ENCODE measurements at places on chromosomes 6 and 20. TPM values are rescaled to one million over a fixed set of nuclear protein-coding genes. Genes with fewer than 3 reads are reported as not detected.

SNPH gene
- 3.0 TPM for total RNA-seq

COL21A1 gene
- total RNA-seq: 17.5 TPM

- no peak for DNase-seq
Observed at GRCh38 chr20:217266-217665, 9.8 kb upstream of the DEFB129 start.

DNA sequence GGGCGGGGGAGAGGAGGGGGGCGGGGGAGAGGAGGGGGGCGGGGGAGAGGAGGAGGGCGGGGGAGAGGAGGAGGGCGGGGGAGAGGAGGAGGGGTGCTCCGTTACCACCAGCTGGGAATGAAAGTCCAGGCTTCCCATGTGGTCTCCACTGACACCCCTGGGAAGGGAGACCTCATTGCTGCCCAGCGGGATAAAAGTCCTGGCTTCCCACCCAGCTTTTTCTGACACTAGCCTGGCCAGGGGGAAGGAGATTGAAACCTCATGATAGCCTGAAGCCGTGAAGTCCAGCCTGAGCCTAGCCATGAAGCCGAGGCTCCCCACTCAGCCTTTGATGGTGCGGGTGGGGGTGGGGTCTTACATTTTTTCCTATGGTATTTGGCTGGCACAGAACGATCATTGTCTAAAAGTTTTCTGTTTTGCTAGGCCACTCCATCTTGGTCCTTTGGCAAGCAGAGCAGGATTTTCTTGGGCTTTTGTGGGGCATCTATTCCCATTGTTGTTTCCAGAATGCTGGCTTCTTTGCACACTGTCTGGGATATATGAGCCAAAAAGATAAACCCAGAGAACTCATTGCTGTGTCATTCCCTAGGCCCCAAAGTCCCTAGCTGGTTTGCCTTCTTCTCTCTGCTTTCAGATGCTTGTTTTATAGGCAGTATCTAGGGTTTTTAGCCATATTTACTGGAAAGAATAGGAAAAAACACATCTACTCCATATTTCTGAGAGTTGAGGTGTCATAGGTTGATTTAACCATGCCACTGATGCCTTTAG is 67.9 kb upstream of the RNF24 start:
- no peak for DNase-seq

DNA sequence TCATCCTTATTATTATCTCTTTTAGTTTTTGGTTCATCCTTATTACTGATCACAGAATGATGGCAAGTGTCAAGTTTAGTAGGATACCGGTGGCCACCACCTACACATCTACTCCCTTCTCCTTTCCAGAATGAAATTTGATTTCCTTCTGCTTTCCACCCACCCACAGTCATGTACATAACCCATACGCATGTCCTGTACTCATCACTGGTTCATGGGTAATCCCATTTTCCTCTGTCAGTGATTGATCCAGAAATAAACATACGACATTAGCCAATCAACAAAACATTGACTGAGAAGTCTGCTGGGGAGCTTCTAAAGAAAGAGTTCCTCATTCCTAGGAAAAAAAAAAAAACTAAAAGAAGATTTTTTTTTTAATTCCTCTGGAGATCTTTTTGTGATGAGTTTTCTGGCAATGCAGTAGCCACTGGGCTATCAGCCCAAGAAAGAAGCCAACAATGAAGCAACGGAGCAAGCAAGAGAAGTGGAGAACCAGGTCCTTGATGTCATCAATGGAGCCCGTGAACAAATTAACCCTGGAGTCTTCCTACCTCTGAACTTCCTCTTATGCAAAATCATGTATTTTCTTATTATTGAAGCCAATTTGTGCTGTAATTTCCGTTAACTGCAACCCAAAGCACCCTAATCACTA is 127.8 kb downstream of the TASP1 start:
- DNase-seq: no peak
